ENCODE measurements at places on chromosomes 16 and 17.

GRCh38 chr17:49738456-49739163 lies 25.3 kb downstream of the FAM117A start:
- DNase-seq = no peak

- DNase-seq = no peak
Observed at GRCh38 chr16:8718851-8719680, 44.6 kb downstream of the ABAT start.

- no peak for DNase-seq
Observed at GRCh38 chr16:9437115-9437514, 345.7 kb downstream of the HAPSTR1 start.

DNA sequence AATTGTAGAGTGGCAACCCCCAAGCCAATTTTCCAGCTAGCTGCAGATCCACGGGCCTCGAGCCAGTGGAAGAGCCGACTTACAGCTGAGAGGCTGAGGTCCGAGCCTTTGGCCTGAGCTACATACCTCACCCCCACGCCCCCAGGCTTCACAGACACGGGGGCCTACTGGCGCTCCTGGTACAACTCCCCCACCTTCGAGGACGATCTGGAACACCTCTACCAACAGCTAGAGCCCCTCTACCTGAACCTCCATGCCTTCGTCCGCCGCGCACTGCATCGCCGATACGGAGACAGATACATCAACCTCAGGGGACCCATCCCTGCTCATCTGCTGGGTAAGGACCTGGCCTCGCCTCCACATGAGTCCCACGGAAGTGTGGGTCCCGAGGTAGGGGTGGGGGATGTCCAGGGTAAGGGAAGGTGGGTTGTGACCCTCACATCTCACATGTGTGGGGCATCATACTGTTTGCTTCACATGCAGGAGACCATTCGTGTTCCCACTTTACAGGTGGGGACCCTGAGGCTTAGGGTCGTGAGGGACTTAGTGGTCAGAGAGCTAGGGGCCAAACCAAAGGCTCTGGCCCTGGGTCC lies 3.4 kb downstream of the ACE start:
- DNase-seq = no peak

Data from vagina (tissue), 2 donors.